IMR-90 (cell line): ENCODE measurements at places on chromosomes 1 and 21. TPM values are rescaled to one million over a fixed set of nuclear protein-coding genes. Genes with fewer than 3 reads are reported as not detected.
A peak's percentile ranks its signal among the peaks of the same experiment; 100 is the strongest.

DNA sequence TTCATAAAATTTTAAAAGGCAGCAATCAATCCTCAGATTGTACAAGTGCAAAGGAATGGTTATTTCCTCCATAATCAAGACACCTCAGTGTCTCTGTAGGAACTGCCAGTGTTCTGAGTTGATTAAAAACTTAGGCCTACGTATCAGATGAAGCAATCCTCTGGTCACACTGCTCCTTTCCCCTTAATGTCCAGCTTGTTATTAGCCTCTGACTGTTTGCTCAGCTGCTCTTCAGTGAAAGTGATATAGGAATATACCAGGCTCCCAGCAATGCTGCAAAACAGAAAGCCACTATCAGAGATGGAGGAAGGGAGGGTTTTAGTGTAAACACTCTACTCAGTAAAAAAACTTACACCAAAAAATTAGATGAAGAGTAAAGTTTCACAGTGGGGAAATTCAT is 49.8 kb downstream of the SLC35D1 start:
- peak; percentile 13 for DNase-seq

- peak; percentile 76 for DNase-seq
Observed at GRCh38 chr1:109499661-109500536, 6.0 kb downstream of the CYB561D1 start.

CFHR3 gene
- total RNA-seq, result not detected in 2 replicates

LDLRAD1 gene
- total RNA-seq, result not detected in 2 replicates
